ENCODE measurements at places on chromosomes 16 and 17.

DNA sequence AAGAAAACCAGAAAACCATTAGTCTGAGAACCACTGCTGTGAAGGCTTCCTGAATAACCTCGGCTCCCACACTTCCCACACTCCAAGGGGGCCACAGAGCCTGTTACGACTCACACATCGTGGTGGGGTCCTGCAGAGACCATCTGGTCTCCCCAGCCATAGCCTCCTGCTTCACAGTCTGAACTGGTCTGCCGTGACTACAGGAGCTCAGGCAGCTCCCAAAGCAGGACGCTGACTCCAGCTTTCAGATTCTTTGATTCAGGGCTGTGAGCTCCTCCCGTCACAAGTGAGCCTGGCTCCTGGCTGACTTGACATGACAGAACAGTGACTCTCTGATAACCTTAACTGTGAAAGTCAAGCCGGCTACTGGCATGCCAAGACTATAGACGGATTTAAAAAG is 37.8 kb downstream of the CYB5D2 start:
- DNase-seq: peak; percentile 63

DNA sequence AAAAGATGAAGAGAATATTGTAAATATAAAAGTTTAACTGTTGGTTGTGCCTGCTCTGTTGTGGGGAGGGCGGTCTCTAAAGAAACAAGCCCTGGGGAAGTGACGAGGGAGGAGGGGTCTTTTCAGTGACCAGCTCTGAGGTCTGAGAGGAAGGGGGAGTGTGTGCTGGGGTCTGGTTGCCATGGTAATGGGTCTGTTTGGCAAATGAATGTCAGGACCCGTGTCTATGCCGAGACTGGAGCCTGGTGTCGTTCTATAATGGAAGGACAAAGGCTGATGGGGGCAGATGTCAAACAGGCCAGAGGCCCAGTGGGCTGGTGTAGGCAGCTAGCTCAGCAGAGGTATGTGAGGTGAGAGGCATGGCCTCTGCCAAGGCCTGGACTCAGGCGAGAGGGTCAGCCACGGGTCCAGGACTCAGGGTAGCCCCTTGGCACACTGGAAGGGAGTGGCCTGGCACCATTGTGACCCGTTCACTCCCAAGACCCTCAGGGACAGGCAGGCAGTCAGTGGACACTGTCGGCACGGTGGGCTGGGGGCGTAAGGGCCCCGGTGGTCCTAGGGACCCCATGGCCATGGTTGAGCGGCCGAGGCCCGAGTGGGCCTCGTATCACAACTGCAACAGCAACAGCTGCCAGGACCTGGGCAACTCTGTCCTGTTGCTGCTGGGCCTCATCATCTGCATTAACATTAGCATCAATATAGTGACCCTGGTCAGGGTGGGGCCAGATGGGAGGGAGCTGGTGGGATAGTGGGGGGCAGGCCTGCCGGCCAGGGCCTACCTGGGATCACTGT is at the start of gene SPEM1:
Gene SPEM1 (plus strand): TSS at position 506 of the 792 bp plus-strand sequence. CDS start 61 bp downstream, at position 567.
- DNase-seq: no peak

DNA sequence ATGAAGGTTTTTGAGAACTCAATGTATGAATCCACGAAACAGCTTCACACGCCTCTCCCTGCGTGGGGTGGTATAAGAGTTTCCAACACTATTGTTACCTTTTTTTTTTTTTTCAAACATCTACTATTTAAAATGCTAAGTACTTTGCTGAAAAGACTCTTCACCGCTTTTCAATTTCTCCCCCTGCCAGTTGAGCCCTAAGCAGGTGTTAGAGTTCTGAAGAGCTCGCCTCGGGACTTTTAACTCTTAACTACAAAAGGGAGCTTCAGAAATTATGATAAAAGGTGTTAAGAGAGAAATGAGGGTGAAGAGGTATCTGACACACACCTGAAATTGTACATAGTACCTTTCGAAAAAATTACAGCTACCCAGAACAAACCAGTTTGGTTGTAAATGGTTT is 20.9 kb upstream of the PSMD7 start:
- DNase-seq: no peak

DNA sequence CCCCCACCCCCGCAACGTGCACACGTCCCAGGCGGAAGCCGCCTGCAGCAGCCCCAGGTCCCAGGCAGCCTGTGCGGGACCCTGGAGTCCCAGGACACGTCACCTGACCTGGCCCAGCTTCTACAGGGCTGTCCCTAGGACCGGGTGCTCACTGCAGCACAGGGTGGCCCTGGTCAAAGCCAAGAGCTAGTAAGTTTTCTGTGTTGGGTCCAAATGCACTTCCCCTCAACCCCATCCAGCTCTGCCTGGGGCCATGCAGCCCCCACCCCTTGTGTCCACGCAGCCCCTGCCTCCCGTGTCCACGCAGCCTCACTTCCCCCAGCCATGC is 22.1 kb upstream of the PVALEF start:
- DNase-seq: no peak

GRCh38 chr16:12532871-12533610 is 270.6 kb downstream of the CPPED1 start:
- DNase-seq: no peak

- peak; percentile 33 for DNase-seq
Observed at GRCh38 chr17:37694734-37695133, 50.1 kb downstream of the HNF1B start.

- no peak for DNase-seq
Observed at GRCh38 chr17:49524473-49525359, 29.6 kb downstream of the NGFR start.

DNA sequence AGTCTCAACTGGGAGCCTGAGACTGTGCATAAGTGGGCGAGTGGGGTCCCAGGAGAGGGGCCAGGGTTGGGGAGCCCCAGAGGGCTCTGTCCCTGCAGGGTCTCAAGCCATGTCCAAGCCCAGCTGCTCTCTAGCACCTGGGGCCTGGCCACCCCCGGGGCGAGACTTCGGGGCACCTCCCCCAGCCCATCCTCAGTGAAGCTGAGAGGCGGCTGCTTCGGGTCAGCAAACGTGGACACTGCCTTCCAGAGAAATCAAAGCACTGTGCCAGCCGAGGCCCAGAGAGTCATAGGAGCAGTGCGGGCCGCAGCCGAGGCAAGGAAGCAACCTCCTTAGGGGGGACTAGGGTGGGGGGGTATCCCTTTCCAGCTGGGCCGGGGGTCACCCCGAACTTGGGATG is 77.5 kb downstream of the ENGASE start:
- no peak for DNase-seq

GRCh38 chr17:44004761-44005526 is 522 bp downstream of the NAGS start:
- DNase-seq: no peak

GRCh38 chr16:49635009-49635350 is 220.9 kb downstream of the ZNF423 start:
- DNase-seq: no peak

DNA sequence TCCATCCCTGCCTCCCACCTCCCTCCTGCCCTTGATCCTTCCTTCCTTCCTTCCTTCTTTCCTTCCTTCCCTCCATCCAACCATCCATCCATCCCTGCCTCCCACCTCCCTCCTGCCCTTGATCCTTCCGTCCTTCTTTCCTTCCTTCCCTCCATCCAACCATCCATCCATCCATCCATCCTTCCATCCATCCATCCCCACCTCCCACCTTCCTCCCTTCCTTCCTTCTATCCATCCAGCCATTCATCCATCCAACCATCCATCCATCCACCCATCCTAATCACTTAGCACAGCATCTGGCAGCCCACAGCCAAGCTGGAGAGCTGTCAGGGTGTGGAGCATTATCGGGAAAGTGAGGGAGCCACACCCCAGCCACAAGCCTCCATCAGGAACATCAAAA is 54.5 kb downstream of the TK2 start:
- DNase-seq: no peak

DNA sequence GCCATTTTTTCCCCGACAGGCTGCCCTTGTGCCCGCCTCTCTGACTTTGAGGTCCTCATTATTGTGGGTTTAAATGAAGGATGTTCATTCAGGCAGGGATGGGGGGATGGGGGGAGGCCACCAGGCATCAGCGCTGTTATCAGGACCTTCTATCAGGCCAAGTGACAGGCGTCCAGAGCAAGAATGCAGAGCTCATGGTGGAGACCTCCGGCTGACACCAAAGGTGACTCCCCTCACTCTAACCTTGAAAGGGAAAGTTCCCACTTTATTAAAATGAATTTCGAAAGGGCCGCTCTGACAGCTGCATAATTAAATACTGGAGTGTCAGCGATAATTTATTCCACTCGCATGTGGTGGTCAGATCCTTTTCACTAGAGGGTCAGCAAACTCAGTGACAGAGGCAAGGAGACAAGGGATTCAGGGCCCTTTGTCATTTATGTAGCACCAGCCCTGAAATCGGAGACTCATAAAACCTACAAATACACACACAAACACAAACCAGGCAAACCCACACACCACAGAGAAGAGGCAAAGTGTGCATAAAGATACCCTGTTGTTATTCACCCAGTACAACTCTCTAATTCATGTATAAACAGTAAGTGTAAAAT is 436.0 kb downstream of the MAF start:
- DNase-seq: no peak
